ENCODE measurements at places on chromosomes 4 and X. TPM values are rescaled to one million over a fixed set of nuclear protein-coding genes. Genes with fewer than 3 reads are reported as not detected.

The DCAF4L1 gene
- total RNA-seq: 0.48 TPM

The XAGE1A gene
- total RNA-seq: not detected

The STAP1 gene
- 0.88 TPM for total RNA-seq

The SULT1E1 gene
- total RNA-seq: not detected

The VCX3B gene
- not detected for total RNA-seq

- no peaks in the 10 kb centered on the region for H3K36me3 ChIP-seq
- H3K4me1 ChIP-seq: no peaks in the 10 kb centered on the region
- no peak overlapping the region for H3K4me3 ChIP-seq
- no peaks in the 10 kb centered on the region for H3K27me3 ChIP-seq
- no peak for DNase-seq
Measured at GRCh38 chr4:84417997-84418709, 80.9 kb downstream of the NKX6-1 start.

- DNase-seq: no peak
- H3K27me3 ChIP-seq: no peaks in the 10 kb centered on the region
- no peaks in the 10 kb centered on the region for H3K36me3 ChIP-seq
- no peak overlapping the region for H3K27ac ChIP-seq
Measured at GRCh38 chr4:80492761-80493160, 157.2 kb downstream of the CFAP299 start.

GRCh38 chrX:56763556-56764152 is 34.6 kb downstream of the NBDY start:
- H3K27ac ChIP-seq: no peak overlapping the region
- no peak overlapping the region for H3K4me3 ChIP-seq

DNA sequence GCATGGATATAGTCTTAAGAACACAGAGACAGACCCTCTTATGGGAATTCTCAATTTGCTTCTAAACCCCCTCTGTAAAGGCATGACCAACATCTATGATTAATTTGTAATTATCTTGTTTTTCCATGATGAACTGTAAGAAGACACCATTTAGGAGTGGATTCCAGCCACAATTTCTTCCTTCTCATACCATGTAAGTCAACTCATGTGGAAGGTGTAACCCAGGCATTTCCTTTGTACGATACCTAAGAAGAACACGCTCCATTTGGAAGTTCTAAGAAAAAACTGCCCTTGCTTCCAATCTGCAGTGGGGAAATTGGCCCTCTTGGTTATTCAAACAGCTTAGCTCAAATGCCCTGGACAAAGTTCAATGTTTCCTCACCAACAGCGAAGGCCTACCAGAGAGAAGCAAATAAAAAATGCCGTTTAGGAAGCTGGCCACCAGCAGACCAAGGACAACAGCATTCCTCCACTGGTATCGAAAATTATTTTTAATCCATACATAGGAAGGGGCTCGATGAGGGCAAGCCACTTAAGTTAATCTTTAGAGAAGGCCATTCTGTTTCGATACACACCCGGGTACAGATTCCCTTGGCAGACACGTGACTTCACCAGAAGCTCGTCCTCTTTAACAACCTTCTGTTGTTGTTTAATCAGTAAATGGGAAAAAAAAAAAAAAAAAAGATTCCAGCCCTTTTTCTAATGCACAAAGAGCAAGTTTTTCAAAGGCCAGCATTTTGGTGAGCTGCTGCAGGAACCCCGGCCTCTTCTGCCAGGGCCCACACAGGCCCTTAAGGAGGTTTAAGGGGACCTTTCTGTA is 2.6 kb downstream of the DHRSX start:
- no peak for DNase-seq
- H3K4me3 ChIP-seq: no peak overlapping the region
- H3K36me3 ChIP-seq: no peaks in the 10 kb centered on the region
- no peaks in the 10 kb centered on the region for H3K27me3 ChIP-seq
- H3K4me1 ChIP-seq: no peaks in the 10 kb centered on the region

DNA sequence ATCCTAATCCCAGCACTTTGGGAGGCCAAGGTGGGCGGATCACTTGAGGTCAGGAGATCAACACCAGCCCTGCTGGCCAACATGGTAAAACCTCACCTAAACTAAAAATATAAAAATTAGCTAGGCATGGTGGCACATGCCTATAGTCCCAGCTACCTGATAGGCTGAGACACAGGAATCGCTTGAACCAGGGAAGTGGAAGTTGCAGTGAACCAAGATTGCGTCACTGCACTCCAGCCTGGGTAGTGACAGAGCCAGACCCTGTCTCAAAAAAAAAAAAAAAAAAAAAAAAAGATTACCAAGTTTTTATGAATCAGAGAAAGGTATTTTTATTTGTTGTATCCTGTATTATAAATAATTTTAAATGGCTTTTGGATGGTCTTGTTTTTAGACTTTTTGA is 15.1 kb downstream of the TRAPPC11 start:
- no peak overlapping the region for H3K4me3 ChIP-seq
- no peak for DNase-seq
- no peak overlapping the region for H3K27ac ChIP-seq
- H3K4me1 ChIP-seq: no peaks in the 10 kb centered on the region

- H3K36me3 ChIP-seq: no peaks in the 10 kb centered on the region
- no peaks in the 10 kb centered on the region for H3K27me3 ChIP-seq
- H3K4me1 ChIP-seq: peaks cover 2% of the 10 kb centered on the region
- H3K4me3 ChIP-seq: no peak overlapping the region
Measured at GRCh38 chr4:123554801-123555232, 158.2 kb downstream of the SPRY1 start.

DNA sequence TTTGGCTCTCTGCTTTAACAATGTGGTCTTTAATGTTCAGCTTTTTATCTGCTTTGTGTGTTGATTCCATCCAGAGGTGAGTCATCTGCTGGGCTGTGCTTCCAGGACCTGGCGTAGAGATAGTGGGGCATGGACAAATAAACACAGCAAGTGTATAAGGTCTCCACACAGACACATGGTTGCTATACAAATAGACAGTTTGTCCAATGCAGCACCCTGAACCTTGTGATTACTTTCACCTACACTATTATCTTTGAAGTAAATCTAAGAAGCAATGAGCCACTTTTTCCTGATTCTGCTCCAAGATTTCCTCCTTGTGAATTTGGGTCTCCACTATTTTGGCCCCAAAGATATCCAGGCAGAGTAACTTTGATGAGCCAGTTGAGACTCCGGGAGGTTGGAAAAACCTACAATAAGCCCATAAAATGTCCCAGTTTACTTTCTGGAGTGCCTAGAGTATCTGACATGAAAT is 12.1 kb downstream of the PPARGC1A start:
- no peaks in the 10 kb centered on the region for H3K36me3 ChIP-seq
- H3K27me3 ChIP-seq: no peaks in the 10 kb centered on the region
- no peak for DNase-seq
- no peaks in the 10 kb centered on the region for H3K4me1 ChIP-seq

- H3K4me3 ChIP-seq: no peak overlapping the region
- H3K27ac ChIP-seq: no peak overlapping the region
- H3K27me3 ChIP-seq: no peaks in the 10 kb centered on the region
- H3K36me3 ChIP-seq: no peaks in the 10 kb centered on the region
Measured at GRCh38 chrX:33970028-33970967, 161.8 kb downstream of the FAM47A start.

- DNase-seq: peak; percentile 93
- no peak overlapping the region for H3K4me3 ChIP-seq
- no peaks in the 10 kb centered on the region for H3K27me3 ChIP-seq
- H3K4me1 ChIP-seq: peaks cover 2% of the 10 kb centered on the region
- peak overlapping the region; percentile 83 for H3K27ac ChIP-seq
Measured at GRCh38 chr4:123555233-123555806, 158.7 kb downstream of the SPRY1 start.

- DNase-seq: no peak
- no peaks in the 10 kb centered on the region for H3K36me3 ChIP-seq
- no peaks in the 10 kb centered on the region for H3K4me1 ChIP-seq
- H3K27me3 ChIP-seq: no peaks in the 10 kb centered on the region
- no peak overlapping the region for H3K27ac ChIP-seq
Measured at GRCh38 chr4:164485136-164485535, 268.8 kb upstream of the SMIM31 start.

GRCh38 chrX:11381464-11381863 is 88.3 kb downstream of the AMELX start:
- H3K27ac ChIP-seq: peak overlapping the region; percentile 57
- no peaks in the 10 kb centered on the region for H3K27me3 ChIP-seq
- H3K36me3 ChIP-seq: no peaks in the 10 kb centered on the region
- H3K4me1 ChIP-seq: peaks cover 2% of the 10 kb centered on the region
- no peak for DNase-seq
- H3K4me3 ChIP-seq: no peak overlapping the region

DNA sequence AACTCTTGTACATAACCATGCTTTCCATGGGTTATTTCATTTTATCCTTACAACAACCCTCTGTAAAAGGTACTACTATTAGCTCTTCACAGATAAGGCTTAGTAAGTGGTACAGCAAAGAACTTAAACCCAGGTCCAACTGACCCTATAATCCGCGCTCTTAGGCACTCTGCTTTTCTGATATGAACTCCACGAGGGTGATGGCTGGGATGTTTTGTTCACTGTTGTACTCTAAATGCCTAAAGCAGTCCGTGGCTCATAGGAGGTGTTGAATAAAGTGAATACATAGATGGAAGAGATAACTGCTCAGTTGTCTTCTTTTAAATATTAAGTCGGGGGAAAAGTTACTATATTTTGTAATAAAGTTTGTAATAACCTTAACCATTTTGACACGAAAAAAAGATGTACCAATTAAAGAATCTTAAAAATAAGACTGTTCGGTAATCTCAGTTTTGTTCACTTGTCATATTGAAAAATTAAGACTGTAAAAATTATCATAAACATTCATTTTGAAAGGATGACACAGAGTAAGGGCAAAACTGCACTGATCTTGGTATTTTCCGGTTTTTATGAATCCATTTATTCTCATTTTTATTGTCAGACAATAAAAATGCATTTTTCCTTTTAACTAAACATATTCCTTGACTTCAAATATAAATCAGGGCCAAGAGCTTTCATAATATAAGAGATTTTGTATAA is 166.5 kb downstream of the FBXW7 start:
- H3K36me3 ChIP-seq: no peaks in the 10 kb centered on the region
- no peaks in the 10 kb centered on the region for H3K27me3 ChIP-seq
- no peak overlapping the region for H3K4me3 ChIP-seq
- H3K4me1 ChIP-seq: no peaks in the 10 kb centered on the region
- H3K27ac ChIP-seq: no peak overlapping the region

DNA sequence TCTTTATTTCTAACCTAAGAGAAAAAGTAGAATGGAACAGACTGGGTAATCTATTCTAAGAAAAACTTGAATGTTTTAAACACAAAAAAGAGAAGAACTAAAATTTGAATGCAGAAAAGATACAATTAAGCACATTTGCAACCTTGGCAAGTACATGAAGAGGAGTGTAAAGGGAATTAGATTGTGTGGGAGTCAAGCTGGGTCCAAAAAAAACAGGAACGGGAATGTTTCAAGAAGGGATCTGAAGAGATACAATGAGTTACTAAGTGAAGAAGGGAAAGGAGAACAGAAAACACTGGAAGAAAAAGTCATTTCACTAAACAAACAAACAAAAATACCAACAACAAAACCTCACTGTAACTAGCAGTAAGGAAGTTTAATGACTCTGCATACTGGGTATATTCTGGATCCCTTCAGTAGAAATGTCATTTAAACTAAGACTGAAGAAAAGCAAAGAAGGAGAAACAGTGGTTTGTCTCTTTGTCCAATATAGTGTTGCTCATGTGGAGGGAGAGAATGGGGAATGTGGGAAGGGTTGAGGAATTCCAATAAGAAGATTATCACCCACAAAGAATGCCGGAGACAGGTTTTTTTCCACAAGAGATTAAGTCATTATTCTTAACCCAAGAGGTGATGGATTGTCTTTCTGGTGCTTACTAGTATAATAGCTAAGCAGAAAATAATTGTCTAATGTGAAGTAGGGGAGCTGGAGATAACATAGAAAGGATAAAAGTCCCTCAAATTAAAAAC is 50.4 kb upstream of the PTPN13 start:
- no peak for DNase-seq
- H3K27ac ChIP-seq: no peak overlapping the region
- no peak overlapping the region for H3K4me3 ChIP-seq
- no peaks in the 10 kb centered on the region for H3K36me3 ChIP-seq
- H3K27me3 ChIP-seq: no peaks in the 10 kb centered on the region
